Mammary epithelial cell (primary cell): ENCODE measurements at places on chromosomes 3 and 15. TPM values are rescaled to one million over a fixed set of nuclear protein-coding genes. Genes with fewer than 3 reads are reported as not detected.
A peak's percentile ranks its signal among the peaks of the same experiment; 100 is the strongest.

DNA sequence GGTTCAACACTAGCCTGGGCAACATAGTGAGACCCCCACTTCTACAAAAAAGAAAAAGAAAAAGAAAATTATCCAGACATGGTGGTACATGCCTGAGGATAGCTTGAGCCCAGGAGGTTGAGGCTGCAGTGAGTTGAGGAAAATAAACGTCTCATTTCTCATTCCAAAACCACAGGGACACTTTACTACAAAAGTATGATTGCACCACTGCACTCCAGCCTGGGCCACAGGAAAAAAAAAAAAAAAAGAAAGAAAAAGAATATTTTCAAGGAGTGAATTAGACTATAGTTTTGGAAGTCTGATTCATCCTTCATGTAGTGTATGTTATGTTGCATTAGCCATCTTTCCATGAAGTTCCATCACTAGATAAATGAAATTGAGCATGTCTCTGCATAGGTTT is 149.5 kb upstream of the THBS1 start:
- DNase-seq: no peak

- DNase-seq: no peak
Observed at GRCh38 chr3:27479806-27480543, 4.2 kb downstream of the SLC4A7 start.

Gene TMIE
- total RNA-seq: 0.38 and 0.56 TPM in 2 replicates

Gene SI
- total RNA-seq: not detected

GRCh38 chr3:117842086-117842485 is 1132.5 kb downstream of the TUSC7 start:
- DNase-seq: no peak

Gene TRPM1
- not detected in 2 replicates for total RNA-seq

DNA sequence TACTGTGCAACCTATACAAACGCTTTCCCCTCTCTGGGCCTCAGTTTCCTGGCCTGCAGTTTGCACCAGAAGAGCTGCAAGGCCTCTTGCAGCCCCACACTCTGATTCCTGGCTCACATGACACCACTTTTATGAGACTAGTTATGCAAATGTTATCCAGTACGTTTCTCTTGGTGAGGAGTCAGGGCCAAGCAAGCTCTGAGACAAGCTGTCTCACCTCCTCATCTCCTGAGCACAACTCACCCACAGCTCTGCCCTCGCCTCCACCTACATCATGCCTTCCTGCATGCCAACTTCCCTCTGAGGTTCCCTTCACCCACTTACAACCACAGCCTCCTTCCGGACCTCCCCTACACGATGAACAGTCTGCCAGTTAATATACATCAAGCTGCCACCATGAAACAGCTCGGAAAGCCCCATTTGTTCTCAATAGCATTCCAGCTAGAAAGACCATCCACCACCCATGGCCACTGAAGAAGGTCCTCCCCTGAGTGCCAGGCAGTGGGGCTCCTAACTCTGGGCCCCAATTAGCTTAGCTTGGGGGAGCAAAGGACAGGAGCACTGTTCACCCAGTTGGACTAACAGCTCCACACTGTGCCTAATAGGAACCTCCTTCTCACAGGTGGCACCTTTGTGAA is 25.0 kb downstream of the CRYGS start:
- DNase-seq: no peak

Gene LYZL4
- not detected in 2 replicates for total RNA-seq

Gene CFAP100
- not detected in 2 replicates for total RNA-seq

DNA sequence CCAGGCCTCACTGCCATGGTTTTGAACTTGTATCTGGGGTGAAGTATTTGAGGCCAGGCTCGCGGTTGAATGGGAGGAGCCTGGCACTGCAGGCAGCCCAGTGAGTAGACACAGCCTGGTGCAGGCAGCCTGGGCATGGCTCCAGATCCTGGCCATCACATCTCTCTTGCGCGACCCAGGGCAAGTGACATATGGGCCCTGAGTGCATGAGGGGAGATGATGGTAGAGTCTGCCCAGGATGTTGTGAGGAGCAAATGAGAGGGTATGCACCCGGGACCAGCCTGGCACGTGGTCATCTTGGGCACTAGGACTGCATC is 103.5 kb downstream of the TBC1D2B start:
- no peak for DNase-seq

DNA sequence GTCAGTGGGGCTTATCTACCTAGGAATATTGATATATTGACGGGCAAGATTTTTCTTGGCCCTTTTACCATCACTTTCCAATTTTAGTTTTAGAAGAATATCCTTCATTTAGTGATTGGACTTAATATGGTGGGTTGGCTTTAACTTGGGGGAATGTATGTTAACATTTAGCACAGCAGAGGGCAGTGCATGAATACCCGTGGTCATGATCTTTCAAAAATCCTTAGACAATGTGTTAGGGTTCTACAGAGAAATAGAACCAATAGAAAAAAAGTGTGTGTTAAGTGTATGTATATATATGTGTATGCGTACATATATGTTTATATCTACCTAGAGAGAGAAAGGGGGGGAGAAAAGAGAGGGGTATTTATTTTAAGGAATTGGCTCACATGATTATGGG is 36.9 kb downstream of the GPR171 start:
- no peak for DNase-seq

Gene ASB14
- not detected for total RNA-seq

Gene RETNLB
- total RNA-seq: not detected

DNA sequence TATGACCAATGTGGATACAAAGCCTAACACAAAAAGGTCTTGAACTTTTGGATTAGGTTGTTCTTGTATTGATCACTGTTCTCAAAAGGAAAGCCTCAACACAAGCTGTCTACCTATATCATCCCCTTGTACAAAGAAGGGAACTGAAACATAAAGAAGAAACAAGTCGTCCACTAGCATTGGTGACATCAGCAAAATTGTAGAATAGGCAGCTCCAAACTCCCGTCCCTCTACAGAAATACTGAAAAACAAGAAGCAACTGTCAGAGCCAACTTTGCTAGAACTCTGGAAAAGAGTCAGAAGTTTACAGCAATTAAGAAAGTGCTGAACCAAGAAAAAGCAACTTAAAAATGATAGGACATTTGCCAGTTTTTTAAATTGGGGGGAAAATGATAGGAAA is 7.5 kb upstream of the NR1I2 start:
- no peak for DNase-seq

GRCh38 chr15:38212729-38213351 is 39.8 kb upstream of the SPRED1 start:
- no peak for DNase-seq

DNA sequence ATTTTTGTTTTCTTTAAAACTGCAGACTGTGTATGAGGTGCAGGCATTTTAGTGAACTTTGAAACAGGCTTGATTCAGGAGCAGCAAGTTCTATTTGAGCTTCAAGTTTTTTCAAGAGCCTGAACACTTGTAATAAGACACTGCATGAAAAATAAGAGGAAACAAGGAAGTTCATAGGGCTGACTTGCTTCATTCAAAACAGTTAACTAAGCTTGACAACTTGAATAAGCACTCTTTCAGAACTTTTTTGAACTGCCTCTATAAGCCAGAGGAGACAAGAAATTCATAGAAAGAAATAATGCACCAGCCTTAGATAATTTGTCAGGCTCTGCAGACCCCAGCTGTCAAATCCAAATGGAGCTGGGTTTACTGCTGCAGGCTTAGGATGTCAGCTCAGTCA is 130.2 kb downstream of the SSR3 start:
- DNase-seq: no peak

GRCh38 chr3:154602241-154602640 is 172.3 kb upstream of the GPR149 start:
- no peak for DNase-seq

DNA sequence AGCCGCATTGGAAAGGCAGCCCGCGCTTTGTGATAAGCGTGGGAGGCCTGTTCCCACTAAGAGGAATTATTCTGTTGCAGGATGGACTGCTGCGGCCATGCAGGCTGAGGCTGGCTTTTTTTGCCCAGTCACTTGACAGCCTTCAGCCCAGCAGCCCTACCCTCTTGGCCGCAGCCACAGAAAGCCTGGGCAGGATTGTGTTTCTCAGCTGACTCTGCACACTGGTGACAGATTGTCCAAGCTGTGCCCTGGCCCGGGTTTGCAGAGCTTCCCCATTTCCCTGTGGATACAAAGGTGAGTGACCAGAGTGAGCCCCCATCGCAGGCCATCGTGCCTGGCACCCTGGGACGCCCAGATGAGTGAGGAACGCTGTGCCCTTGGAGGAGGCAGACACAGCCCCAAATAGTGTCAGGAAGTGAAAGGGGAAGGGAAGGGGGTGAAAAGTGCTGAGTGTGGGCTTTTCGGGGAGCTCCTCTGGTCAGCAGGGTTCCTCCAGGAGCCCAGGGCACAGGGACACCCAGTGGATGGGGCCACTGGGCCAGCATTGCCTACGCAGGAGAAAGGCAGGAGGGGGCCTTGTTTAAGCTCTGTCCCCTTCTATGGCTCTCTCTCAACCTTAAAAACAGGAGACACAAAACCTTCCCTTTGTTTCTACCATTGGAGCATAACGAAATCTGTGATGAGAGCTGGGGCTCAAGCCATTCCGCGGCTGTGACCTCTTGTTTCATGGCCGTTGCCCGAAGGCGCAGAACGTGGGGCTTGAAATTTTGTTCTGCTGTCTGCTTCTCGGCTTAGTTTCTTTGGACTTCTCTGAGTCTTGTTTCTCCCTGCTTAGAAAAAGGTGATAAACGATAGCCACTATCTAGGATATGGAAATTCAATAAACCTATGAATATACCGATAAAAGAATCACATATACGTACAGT is 91.5 kb upstream of the MEF2A start:
- DNase-seq: no peak

DNA sequence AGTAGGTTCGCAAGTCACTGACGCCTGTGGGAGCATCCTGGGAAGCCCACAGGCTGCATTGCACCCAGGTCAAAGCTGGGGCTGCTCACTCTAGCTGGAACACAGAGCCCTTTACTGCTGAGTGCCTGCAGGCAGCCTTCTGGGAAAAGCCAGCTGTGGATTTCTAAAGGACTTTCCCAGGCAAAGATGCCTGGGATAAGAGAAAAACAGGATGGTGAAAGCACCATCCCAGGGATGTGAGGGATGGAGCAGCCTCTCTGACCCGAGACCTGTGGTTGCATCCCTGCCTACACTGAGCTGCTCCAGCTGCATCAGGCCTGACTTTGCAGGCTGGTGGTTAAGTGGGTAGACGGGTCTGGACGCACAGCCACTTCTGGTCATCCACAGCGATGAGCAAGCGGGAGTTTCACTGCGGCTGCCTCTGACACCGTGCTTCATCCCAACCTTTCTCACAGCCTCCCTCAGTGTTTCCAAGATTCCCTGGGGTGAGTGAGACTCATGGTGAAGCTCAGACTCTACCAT is 52.5 kb upstream of the AMOTL2 start:
- DNase-seq: peak; percentile 40

GRCh38 chr15:101152914-101153313 is 98.9 kb downstream of the CHSY1 start:
- no peak for DNase-seq

DNA sequence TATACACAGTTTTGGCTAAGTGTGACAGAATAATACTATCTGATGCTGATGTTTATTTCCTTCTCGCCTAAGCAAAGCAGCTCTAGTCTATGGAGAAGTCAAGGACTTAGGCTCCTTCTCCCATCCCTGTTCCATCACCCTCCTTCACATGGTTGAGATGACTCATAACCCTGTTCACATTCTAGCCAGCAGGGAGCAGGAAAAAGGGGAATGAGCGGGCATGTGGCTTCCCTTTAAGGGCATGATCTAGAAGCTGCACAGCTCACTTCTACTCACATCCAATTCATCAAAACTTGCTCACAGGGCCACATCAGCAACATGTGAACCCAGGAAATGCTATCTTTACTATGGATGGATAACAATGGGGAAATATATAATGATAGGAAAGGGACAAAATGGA is 40.9 kb downstream of the CBLB start:
- DNase-seq: peak; percentile 77
